ENCODE measurements at places on chromosomes 2 and 18.

- ATAC-seq, result no peak
These were observed 17.4 kb downstream of the ASB18 start for GRCh38 chr2:236246711-236247246.

GRCh38 chr18:7846335-7846734 is 279.2 kb downstream of the PTPRM start:
- ATAC-seq, result no peak

GRCh38 chr2:20092226-20092900 is 40.9 kb upstream of the LAPTM4A start:
- no peak for ATAC-seq

GRCh38 chr2:219658196-219658846 is 30.9 kb downstream of the SLC4A3 start:
- no peak for ATAC-seq

- no peak for ATAC-seq
These were observed 262.6 kb downstream of the TNS1 start for GRCh38 chr2:217740178-217740577.

DNA sequence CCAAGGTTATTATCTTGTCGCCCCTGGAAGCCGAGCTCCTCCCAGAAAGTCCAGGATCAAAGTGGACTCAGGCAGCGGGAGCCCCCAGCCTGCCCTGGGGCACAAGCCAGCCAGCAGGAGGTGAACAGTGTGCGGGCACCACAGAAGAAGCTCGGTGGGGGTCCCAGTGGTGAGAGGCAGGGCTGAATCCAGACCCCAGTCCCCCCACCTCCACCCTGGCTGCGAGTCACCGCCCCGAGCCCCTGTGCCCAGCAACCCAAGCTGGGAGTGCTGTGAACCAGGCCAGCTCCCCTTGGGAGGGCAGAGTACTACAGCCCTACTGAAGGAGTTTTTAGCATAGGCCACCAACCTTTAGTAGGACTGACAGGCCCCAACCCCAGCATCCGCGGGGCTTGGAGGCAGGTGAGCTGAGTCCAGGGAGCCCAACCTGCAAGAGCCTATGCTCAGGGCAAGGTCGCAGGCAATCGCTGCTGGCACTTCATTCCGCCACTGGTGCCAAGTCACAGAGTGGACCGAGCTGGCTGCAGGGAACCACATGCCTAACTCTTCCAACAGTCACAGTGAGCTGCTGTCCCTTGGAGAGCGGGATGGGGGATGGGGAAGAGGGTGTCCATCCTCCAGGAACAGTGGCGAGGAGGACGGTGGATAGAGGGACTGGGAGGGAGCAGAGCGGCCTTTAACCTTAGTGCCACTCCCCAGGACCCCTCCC is 3.0 kb downstream of the PIEZO2 start:
- no peak for ATAC-seq

GRCh38 chr18:69215161-69215560 is 185.5 kb upstream of the DOK6 start:
- no peak for ATAC-seq

- no peak for ATAC-seq
These were observed 47.5 kb downstream of the MRPS5 start for GRCh38 chr2:95073856-95074662.

GRCh38 chr2:13662055-13662454 is 945.3 kb downstream of the TRIB2 start:
- no peak for ATAC-seq

DNA sequence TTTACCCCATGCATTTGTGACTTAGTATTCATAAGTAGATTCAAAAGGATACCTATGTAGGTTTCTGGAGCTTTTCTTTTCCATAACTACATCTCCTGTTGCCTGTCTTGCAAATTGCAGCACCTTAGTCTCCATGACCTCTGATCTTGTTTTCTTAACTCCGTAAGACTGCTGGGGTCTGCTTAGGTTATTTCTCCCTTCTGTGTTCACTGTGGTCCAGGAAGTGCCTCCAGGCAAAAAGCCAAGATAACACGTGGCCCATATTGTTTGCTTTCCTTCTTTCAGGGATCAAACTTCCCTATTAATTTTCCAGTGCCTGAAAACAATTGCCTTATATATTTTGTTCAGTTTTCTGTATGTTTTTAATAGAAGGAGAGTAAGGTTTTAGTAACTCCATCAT is 86.4 kb downstream of the GCA start:
- ATAC-seq, result no peak

DNA sequence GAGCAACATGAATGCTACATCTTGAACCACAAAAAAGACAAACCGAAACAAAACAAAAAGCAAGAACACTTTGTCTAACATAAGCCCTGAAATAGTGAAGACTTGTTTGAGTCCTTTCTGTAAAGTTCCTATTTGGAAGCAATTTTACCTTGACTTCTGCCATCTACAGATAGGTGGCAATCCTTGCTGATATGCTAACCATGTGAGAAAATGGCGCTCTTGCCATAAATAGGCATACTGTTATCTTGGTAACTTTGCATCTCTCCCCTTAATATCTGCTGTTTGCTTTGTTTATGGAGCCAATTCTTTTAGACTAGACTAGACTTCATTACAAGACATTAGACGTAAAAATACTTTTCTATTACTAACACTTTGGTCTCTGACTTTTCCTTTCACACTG is 49.4 kb upstream of the PNPT1 start:
- no peak for ATAC-seq

GRCh38 chr18:9901377-9901776 is 12.4 kb upstream of the VAPA start:
- ATAC-seq, result no peak

- peak; percentile 96 for ATAC-seq
These were observed 5.2 kb upstream of the C18orf63 start for GRCh38 chr18:74310411-74310810.

- no peak for ATAC-seq
These were observed 66.2 kb downstream of the TRAPPC8 start for GRCh38 chr18:31876707-31877106.

GRCh38 chr18:58117786-58118403 is 73.9 kb downstream of the NEDD4L start:
- ATAC-seq, result peak; percentile 51

- peak; percentile 30 for ATAC-seq
These were observed 175.7 kb downstream of the METTL4 start for GRCh38 chr18:2395427-2396161.

- peak; percentile 34 for ATAC-seq
These were observed 111.9 kb downstream of the SETBP1 start for GRCh38 chr18:44792456-44793061.

GRCh38 chr18:42929857-42930256 is 185.6 kb downstream of the RIT2 start:
- no peak for ATAC-seq

DNA sequence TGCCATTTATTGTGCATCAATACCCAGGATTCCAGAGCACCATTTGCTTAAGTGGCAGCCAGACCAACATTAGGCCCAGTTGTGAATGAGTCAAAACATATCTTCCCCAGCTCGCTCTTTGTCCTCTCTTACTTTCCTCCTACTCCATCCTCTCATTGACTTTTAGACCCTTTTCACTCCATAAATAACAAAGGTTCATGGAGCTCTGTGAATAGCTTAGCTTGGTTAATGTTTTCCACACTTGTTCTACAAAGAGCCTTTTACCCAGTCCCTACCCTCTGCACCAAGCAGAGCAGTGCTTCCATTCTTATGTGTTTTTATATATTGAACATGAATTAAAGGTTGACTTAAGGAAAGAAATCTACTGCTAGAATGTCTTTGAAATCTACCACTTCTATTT is 625.8 kb upstream of the FANCL start:
- no peak for ATAC-seq

GRCh38 chr2:120866483-120867140 is 130.9 kb downstream of the GLI2 start:
- peak; percentile 20 for ATAC-seq

DNA sequence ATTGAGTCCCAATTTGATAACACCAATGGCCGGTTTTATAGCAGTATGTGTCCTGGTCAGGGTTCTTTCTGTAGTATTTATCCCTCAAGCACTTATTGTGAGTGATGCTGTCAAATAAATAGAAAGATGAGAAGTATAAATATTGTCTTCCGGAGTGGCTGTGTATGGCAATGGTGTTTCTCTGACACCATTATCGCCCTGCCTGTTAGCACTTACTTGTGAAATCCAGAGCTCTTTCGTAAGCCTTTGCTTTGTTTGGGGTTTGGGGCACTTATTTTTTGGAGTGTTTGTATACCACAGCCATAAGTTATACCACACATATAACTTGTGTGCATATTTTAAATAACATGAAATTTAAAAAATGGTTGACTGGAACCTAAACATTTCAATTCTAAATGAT is 29.3 kb downstream of the CD8B2 start:
- ATAC-seq, result no peak

DNA sequence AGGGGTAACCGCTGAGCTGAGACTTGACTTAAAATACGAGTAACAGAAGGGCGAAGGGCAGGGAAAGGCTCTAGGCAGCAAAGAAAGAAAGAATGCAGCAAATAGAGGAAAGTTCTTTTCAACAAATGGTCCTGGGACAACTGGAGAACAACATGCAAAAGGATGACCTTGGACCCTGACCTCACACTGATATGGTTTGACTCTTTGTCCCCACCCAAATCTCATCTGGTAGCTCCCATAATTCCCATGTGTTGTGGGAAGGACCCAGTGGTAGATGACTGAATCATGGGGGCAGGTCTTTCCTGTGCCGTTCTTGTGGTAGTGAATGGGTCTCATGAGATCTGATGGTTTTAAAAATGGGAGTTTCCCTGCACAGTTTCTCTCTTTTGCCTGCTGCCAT is 33.9 kb downstream of the ST3GAL5 start:
- ATAC-seq, result no peak

GRCh38 chr18:23528580-23529472 is 25.5 kb downstream of the RMC1 start:
- ATAC-seq, result peak; percentile 40

GRCh38 chr2:194464964-194465638 is 1191.9 kb upstream of the SLC39A10 start:
- no peak for ATAC-seq

DNA sequence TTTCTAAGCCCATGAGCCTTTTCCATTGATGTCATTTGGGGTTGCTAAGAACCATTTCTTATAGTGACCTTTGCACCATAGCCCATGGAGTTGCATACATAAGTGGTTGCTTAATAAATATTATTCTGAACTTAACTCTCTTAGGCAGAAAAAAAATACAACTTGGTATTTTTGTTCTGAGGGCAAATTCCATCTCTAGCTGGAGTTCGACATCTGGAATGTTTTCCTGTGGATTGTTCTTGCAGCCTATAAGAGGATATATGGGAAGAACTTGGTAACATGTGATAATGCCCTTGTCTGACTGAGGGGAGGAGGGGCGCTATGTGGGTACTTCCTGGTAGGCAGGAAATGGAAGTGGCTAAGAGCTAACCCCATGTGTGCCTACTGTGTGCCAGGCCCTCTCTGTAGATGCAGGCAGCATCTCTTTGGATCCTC is 20.7 kb downstream of the IGFBP2 start:
- peak; percentile 35 for ATAC-seq

- 0 out of 3 replicates have a peak, but pooled peaks have one; percentile 25 for ATAC-seq
These were observed 164.5 kb downstream of the PTH2R start for GRCh38 chr2:208570851-208571763.

DNA sequence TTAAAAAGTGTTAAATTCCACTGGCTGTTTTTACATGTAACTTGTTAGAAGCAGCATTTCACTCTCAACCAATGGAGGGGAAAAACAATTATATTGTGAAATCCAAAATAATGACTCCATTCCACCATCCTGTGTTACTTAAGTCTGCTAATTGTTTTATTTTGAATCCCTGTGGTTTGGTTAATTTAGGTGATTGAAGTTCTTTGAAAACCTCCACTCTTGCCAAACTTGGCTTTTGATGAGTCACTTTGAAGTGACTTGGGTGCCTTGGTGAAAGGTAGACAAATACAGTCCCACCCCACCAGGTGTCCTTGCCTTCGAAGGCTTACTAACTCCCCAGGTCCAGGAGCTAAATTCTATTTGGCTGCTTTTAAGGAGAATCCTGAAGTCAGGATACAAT is 1303.8 kb upstream of the NRXN1 start:
- no peak for ATAC-seq

GRCh38 chr2:109409321-109410038 is 204.3 kb downstream of the SEPTIN10 start:
- ATAC-seq, result no peak

GRCh38 chr2:109481196-109481555 is 132.6 kb downstream of the SEPTIN10 start:
- no peak for ATAC-seq

- no peak for ATAC-seq
These were observed 120.0 kb downstream of the DYM start for GRCh38 chr18:49340446-49340845.

DNA sequence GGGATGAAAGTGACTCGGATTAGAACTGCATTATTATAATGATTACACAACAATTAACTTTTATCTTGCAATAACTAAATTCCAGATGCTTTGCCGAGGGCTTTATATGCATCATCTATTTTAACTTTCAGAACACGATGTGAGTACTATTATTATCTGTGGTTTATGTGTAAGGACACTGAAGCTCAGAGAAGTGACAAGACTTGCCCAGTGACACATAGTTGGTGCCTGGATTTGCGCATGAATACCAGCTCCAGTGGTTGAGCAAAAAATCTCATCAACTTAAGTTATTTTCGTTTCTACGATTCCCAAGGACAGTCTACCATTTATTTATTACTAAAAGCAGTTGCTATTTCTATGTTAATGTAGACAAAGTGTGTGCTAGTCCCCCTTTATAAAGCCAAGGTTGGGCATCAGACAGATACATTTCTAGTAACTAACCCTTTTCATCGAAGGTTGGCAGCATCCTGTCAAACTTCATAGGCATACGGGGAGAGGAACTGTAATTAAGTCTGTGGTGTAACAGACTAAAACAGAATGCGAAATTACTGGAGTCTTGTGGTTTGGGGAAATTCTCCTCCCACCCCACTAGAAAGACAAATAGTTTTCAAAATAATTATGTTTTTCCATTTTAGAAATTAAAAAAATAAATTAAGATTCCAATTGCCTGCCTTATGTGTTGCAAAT is 73.2 kb upstream of the BOD1L2 start:
- no peak for ATAC-seq

GRCh38 chr2:181394741-181395437 is 62.3 kb upstream of the ITGA4 start:
- ATAC-seq, result no peak

GRCh38 chr18:10791169-10791831 is 265.5 kb downstream of the NAPG start:
- no peak for ATAC-seq

- no peak for ATAC-seq
These were observed 103.4 kb upstream of the MEX3C start for GRCh38 chr18:51300912-51301311.

GRCh38 chr2:31127931-31128330 is 10.3 kb downstream of the GALNT14 start:
- no peak for ATAC-seq

- ATAC-seq, result no peak
These were observed 249.7 kb downstream of the IKZF2 start for GRCh38 chr2:212901604-212902275.

GRCh38 chr2:51612387-51612786 is 580.5 kb upstream of the NRXN1 start:
- ATAC-seq, result no peak

DNA sequence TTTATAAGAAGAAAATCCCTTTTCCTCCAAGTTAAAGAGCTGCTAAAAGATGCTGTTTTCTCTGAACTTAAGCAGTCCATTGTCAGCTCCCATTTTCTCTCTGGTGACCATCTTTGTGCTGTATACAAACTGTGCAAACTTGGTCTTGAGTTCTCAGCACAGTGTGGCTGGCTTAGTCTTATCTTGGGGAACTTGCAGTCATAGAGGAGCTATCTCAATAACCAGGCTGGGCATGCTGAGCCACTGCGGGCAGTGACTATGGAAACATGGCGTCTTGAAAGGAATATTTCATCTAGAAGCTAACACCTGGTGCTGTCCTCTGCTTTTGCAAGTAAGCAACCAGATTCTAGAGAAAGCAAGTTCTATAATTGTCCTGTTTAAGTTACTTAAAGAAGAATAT is 1334.4 kb upstream of the CELF4 start:
- no peak for ATAC-seq
